ENCODE measurements at places on chromosomes 13 and 19.

- DNase-seq: no peak
These were observed 17.3 kb downstream of the SBK2 start for GRCh38 chr19:55519451-55520311.

DNA sequence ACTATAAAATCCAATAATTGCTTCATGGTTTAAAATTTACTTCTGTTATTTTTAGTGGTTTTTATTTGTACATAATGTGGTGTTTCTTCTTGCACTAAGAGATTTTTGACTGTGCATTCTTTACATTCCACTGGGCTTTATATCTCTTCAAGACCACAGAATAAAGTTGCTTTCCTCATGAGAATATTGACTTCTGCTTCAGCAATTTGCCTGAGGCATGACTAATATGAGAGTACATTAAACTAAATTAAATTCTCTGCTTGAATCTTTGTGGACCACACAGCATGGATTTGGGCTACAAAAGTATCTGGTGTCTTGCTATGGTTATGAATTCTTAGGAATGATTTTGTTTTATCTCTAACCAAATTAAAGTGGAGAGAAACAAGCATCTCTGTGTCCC, 1463.4 kb upstream of the PCDH20 start:
- peak; percentile 39 for DNase-seq

DNA sequence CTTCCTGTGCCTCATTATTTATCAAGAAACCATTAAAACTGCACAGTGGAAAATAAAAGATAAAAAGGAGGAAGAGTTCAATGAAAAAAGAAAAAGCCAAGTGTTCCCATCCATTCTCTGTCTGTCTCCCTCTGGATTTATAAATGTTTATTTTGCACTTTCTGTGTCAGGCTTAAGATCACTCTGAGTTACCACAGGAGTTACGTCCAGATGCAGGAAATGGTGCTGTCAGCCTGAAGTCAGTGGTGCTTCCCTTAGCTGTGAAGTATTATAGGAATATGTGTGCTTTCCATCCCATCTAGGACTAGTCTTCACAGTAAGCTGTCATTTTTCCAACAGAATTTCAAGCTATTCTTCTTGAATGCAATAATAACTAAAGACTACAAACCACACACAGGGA, 420.2 kb downstream of the KCTD12 start:
- no peak for DNase-seq

GRCh38 chr19:10811391-10812111, 24.5 kb downstream of the TMED1 start:
- DNase-seq: no peak

DNA sequence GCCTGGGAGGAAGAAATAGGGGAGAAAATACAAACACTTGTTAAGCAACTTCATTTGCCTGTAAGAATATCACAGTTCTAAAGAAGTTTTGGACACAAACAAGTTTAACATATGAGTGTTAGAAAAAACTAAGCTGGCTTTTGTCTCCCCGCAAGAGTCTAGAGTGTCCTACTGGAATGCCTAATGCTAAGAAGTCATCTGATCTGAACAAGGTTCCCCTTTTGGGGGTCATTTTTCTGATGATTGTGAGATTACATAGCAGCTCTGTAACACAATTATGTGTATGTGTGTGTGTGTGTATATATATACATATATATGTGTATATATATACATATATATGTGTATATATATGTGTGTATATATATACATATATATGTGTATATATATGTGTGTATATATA, 12.7 kb downstream of the DNMT1 start:
- no peak for DNase-seq

GRCh38 chr19:10815969-10816644, 19.9 kb downstream of the TMED1 start:
- no peak for DNase-seq

DNA sequence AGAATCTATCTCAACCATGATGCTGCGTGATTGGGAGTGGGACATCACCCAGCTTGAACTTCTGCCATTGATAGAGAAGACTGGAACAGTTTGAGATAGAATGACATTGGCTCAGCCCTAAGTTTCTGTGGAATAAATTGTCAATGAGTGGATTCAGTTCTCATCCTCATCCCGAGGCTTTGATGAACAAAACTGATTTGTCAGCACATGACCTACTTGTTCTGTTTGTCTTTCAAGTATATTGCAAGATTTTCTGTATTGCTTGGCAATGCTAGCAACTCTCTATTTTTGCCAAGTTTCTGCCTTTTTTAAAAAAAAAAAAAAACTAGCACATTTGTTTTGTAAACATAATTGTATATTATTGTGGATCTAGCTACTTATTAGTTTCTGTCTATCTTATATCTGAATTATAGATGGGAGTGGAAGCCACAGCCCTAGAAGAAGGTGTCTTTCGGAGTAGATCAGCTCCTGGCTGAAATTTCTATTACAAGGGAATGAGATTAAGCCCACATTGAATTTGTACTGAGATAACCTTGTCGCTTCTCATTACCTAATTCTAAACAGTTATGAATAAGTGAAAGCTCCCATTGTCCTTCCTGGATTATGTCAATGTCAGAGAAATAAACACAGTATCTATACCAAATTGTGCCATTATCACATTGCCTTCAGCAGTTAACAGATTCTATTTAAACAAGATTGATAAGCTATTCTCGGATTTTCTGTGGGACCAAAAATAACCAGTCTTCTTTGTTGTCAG, 166.1 kb downstream of the TNFSF13B start:
- no peak for DNase-seq

GRCh38 chr13:99378985-99379733, 72.0 kb upstream of the GPR183 start:
- no peak for DNase-seq
